LHCN-M2 (cell line): ENCODE measurements at places on chromosomes 3 and 15. TPM values are rescaled to one million over a fixed set of nuclear protein-coding genes. Genes with fewer than 3 reads are reported as not detected.

The SEMA6D gene
- 0.06 TPM in 1 of 2 replicates, not detected in the other for total RNA-seq

DNA sequence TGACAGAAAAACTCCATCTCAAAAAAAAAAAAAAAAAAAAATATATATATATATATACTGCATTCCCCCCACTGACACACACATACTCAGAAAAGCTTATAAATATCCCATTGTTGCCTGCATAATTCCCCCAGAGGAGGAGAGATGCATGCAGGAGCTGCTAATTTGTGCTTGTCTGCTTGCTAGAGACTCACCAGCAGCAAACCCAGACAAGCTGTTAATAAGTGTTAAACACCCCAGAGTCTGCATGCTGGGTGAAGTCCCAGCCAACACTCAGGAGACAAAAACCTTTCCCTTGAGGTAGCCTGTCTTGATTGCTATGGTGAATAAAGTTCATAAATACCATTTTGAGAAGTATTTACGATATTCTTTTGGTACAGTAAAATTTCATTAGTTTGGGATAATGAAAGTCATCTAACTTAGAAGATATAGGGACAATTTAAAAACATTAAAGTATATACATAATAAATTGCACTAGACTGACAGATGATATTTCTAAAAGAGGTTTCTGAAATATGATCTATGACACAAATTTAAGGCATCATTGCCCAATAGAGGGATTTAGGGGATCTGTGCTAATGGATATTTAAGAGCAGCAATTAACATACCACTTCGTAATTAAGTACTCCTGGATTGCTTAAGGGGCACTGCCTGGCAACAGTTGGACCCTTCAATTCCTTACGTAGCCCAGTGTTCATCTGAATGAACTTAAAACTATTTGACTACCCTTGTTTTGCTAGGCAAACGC is 400.0 kb upstream of the C2CD4B start:
- no peak for DNase-seq

DNA sequence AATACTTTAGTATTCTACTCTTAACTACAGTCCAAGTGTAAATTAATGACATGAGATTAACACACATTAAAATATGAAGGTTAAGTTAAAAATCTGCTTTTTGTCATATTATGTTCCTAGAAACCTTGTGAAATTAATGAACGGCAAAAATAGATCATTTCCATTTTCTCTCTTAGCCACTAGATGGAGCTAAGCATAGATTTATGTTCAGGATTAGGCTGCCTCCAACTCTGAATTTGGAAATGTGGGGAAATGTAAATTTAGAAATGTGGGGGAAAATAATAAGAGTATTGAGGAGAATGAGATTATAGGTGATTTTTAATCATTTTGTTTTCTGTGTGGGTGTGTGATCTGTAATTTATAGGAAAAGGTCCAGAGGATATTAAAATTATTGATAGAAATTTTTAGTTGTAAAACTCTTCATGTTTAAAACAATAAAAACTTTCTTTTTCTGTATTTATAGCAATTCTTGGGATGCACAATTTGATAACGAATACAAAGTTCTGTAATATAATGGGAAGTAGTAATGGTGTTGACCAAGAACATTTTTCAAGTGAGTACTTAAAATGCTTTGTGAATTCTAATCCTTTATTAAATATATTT is 59.2 kb downstream of the TMOD3 start:
- DNase-seq: no peak

DNA sequence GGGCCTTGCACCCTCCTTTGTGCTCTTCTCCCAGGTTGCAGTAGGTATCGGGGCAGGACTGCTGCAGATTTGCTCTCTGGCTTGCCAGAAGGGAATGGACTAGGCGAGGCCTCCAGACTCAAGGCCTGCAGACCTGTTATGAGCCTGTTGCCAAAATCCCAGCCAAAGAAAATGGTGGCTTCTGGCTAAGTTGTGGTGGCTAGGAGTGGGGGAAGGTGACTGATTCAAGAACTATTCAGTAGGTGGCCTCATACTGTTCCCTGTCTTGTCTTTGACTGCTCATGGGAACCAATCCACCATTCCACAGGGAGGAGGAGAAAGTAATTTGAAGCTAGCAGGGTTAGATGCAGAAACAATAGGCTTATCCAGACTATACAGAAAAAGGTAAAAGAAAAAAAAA is 380.4 kb upstream of the PROK2 start:
- no peak for DNase-seq

DNA sequence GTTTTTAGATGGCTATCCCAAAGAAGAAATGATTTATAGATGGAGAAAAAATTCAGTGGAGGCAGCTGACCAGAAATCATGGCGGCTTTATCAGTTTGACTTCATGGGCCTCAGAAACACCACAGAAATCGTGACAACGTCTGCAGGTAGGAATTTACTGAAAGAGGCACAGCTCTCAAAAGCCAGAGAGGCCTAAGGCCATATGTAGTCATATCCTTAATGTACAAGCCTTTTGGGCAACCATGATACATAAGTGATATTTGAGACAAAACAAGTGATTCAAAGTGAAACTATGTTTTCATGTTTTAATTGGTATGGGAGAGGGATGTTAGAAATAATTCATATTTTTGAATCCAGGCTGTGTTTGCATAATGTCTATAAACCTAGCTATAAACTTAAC is 509.7 kb downstream of the GABRG3 start:
- no peak for DNase-seq
